ENCODE measurements at places on chromosomes 2 and 18.

DNA sequence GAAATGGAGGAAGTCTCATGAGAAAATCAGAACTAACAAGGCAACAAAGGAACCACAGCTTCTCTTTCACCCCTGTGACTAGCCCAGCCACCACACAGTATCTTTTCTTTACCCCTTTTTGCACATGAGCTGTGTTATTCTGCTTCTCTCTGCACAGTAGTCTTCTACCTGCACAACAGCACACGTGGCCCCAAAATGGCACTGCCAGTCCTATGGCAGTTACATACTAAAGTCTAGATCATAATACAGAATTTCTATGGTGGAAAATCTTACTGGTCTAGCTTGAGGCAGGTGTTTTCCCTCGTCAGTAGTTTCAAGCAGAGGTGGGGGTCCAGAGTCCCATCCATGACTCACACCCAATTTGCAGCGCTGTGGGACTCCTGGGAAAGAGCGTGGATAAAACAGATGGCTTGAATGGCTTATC is 177.7 kb downstream of the DIS3L2 start:
- no peak for DNase-seq

- DNase-seq: no peak
Observed at GRCh38 chr2:10007435-10007834, 35.9 kb upstream of the KLF11 start.

DNA sequence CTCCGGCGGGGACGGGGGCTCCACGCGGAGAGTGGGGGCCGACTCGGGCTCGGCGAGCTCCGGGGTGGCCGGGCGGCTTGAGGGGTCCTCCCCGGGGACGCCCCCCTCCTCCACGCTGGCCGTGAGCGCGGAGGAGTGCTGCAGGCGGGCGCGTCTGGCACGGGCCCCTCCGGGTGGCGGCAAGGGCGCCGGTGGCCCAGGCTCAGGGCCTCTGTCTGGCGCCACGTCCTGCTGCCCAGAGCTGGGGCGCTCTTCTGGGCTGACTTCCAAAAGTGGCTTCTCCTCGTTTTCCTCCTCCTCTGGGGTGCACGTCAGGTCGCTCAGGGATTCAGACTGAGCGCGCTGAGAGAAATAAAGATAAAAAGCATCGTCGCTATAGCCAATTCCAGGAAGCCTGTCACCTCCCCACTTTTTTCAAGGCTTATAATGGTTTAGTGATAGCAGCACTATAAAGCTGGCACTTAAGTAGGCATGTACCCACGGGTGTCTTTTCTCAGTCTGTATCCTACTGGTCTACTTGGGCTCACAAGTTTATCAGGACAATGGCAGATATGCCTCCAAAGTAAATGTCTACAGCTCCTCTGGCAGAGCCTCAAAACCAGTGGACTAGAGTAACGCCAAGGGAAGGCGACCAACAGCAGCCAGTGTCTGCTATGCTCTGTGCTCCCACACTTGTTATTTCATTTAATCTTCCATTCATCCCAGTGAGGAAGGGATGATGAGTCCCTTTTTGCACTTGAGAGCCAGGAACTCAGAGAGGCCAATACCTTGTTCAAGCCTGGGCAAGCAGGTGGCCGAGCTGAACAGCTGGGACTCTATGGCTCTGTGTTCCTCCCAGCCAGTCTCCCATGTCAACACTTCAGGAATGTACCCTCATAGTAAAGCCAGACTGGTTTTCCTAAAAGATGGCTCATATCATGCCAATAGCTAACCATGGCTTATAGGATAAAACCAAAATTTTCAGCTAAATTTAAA is 92.6 kb upstream of the MGAT4A start:
- no peak for DNase-seq

- peak; percentile 34 for DNase-seq
Observed at GRCh38 chr2:134360745-134361487, 107.0 kb downstream of the MGAT5 start.

DNA sequence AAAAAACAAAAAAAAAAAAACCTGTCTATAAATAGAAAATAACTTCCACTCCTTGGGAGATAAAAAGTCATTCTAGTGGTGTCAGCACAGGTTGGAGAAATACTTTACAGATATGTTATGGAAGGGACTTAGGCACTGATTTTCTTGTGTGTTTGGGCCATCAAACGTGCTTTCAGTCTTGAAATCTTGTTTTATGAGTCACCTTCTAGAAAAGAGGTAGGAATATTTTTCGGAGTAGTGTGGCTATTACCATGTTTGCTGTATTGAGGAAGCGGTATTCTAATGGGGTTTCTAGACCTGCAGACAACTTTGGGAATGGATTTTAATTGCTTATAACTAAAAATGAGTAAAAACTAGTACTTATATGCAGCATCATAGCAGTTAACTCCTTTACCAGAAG is 12.0 kb downstream of the HNMT start:
- DNase-seq: no peak

GRCh38 chr18:57819671-57820460 is 16.8 kb upstream of the ATP8B1 start:
- DNase-seq: no peak

GRCh38 chr18:35029770-35030169 is 11.4 kb upstream of the MAPRE2 start:
- no peak for DNase-seq

- DNase-seq: no peak
Observed at GRCh38 chr18:13260935-13261640, 42.5 kb downstream of the LDLRAD4 start.

DNA sequence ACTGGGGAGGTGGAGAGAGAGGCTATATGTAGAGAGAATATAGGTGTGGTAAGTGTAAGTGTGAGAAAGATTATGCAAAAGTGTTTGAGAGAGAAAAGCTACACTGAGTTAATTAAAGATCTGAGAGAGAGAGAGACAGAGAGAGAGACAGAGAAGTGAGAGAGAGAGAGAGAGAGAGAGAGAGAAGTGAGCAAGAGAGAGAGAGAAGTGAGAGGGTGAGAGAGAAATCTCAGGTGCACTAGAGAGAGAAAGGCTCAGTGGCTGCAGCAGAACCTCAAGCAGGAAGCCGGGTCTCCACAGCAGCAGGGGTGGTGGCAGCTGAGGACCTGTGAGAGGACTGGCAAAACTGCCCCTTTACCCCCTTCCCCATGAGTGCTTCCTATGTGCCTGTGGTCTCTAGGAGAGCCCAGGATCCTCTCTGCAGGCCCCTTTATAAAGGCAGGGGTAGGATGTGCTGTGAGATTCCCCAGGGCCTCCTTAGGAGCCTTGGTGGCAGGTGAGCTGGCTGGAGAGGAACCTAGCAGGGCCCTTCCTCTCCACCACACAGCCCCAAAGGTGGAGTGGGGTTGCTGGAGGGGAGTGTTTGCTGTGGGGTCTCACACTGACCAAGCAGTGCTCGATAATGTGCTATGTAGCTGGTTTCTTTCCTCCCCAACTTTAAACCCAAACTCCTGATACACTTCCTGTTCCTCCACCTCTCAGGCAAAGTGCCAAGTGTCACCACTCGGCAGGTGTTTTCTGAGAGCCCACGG is 52.6 kb downstream of the SLC4A5 start:
- DNase-seq: peak; percentile 25

DNA sequence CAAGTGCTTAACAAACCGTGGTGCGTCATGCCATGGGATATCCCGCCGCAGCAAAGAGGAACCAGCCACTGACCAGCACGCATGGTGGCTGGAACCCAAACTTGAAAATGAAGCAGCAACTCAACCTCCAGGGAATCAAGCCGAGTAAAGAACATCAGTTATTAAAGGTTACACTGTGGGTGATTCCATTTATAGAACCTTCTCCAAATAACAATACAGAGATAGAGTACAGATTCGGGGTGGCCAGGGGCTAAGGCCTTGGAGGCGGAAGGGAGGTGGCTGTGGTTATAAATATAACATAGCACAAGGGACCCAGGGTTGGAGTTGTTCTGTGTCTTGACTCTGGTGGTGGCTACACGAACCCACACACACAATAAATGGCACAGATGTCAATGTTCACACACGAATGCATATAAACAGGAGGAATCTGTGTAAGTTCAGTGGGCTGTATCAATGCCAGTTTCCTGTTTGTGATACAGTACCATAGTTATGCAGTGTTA is 123.1 kb downstream of the EIPR1 start:
- no peak for DNase-seq

DNA sequence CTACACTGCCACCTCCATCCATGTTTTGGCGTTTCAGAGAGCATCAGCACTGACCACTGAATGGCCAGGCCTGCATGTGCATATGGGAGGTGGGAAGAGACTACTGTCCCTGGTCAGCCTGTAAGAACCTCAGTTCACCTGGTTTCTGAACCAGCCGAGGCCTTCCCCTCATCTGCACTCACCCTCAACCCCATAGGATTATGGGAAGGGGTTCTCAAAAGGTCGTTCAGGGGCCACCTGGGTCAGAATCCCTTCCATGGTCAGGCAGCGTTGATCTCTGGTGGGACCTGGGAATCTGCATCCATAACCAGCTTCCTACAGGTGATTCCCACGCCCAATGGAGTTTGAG is 36.7 kb downstream of the TET3 start:
- DNase-seq: no peak

DNA sequence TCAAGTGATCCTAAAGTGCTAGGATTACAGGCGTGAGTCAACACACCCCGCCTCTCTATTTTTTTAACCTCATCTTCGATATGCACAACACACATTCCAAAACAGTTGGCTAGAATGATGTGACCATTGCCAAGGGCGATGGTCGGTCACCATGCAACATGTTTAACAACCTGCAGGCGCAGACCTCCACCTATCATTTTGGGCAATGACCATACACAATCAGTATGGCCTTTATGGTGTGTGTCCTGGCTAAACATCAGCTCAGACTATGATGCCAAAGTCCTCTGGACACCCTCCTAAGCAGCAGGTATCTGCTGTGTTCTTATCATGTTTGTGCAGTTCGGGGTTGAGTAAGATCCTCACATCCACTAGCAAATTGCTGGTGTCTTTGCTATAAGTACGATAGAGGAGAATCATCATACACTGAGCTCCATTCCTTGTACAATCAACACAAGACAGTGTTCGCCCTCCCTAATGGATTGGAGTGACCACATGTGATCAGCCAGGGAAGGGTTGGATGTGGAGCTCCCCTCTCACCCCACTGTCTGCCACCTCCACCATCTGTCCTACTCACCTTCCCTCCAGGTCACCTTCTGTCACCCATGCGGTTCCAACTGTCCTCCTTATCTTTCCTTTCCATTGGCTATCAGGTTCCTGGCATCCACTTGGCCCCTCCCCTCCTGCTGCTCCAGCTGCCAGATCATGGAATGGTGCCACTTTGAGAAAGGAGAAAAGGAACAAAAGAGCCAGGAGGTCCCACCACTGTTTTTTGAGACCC is 7.9 kb upstream of the RNF152 start:
- no peak for DNase-seq
